ENCODE measurements at places on chromosomes 6 and 20.

DNA sequence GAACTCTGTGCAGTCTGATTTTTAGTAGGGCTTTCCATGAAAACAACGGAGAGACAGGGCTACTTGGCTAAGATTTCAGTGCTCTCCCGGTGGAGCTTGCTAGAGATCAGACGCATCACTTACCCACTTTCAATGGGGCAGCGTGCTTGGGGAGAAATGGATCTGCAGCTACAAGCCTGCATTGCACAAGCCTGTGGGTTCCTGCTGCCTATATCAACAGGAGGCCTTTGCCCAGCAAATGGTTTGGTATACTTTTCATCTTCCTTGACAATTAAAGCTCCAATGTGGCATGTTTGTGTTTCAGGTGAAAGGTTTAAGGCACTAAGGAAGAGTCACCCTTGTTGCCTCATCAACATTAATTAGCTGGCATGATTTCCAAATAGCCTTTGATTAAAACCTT lies 136.0 kb upstream of the FOXQ1 start:
- no peak for DNase-seq

- DNase-seq = peak; percentile 17
Measured at GRCh38 chr6:41439524-41440418, 104.4 kb downstream of the NCR2 start.

- no peak for DNase-seq
Measured at GRCh38 chr20:34350095-34350494, 13.0 kb upstream of the ITCH start.

DNA sequence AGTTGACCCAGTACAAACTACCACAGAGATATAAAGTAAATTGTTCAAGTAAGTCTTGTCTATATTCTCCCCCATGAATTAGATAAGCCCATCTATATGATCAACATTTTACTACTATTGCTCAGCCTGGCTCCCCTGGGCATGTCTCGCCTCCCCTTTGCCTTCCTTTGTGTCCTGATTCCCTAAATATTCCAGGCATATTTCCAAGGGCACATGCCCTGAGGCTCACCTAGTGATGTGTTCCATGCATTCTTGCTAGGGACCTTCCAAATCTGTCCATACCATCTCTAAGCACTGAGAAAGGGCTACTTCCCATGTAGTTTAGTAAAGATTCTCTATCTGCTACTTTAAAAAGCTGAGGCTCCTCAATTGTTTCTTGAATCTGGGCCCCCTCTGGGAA lies 309.5 kb upstream of the PRND start:
- no peak for DNase-seq

GRCh38 chr6:16909658-16910360 lies 148.5 kb upstream of the ATXN1 start:
- DNase-seq = no peak

- DNase-seq = no peak
Measured at GRCh38 chr20:35621560-35621946, 5.9 kb downstream of the SPAG4 start.

GRCh38 chr6:9504191-9504590 lies 910.7 kb downstream of the TFAP2A start:
- no peak for DNase-seq

DNA sequence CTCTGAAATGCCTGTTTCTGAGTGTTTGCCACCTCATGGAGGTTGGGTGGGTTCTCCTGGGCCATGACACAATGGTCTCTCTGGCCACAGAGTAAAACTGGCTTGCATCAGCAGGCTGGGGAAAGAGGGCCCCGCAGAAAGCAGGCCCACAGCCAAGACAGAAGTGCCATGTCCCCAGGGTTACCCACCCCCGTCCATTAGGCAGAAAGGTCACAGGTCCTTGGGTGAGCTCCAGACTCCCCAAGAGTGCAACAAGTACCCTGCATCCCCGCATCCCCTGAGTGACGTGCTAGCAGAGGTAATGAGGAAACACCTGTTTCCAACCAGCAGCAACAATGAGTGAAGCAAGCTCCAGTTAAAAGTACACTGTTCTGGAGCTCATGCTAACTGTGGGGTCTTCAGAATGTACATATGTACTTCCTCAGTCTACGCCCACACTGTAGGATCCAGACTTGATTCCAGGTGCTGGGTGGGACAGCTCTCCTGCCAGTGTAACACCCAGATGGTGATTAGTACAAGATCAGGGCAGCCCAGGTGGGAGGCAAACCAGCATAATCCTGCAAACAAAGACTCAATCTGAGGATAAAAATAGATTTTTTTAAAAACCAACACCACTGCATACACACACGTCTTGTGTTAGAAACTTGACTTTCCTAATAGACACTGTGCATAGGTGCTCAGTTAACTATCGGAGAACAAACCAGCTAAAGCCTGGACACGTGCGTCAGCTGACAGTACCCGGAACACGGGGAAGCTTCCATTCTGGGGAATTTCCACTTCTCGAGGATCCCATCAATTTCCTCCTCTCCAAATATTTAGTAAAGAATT lies 31.5 kb downstream of the RRBP1 start:
- DNase-seq = no peak

GRCh38 chr6:87029711-87030314 lies 65.1 kb downstream of the CGA start:
- DNase-seq = peak; percentile 13
